CD4-positive, CD25-positive, alpha-beta regulatory T cell (primary cell): ENCODE measurements at places on chromosomes 5 and 9.
A peak's percentile ranks its signal among the peaks of the same experiment; 100 is the strongest.

- DNase-seq = peak; percentile 77
Measured at GRCh38 chr5:76337953-76338451, 65.1 kb upstream of the IQGAP2 start.

DNA sequence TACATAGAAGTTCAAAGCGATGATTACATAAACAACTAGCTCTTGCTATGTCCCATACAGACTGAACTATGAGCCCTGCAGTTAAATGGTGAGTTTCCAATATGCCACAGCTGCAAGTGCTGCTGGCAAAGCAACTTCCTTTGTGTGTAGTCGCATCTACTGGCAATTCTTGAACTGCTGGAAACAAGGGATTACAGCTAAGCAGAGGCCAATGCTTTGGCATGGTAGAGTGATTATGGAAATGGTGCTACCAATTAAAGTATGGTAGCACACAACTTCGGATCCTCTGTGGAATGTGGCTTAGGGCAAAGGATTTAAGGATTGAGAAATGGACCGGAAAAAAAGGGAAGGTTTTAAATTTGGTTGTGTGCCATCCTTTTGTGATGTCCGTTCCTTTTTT is 856.6 kb downstream of the MAT2B start:
- no peak for DNase-seq

GRCh38 chr5:6506611-6507010 is 58.0 kb downstream of the UBE2QL1 start:
- DNase-seq = no peak

DNA sequence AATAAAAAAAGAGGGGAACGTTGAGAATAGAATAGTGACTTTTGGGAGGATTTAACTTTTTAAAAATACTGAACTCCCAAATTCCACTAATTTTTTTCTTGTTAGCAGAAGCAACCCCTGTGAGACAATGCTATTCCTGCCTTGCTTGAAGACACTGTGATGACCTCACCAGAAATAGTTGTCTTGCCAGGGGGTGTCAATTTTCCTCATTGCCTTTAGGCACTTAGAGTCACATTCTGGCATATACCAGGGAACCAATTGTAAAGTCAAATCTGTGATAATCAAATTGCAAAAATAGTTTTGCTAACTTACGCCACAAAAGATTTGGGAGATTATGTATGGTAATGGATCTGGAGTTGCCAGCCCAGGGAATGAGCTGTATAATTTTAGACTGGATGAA is 42.8 kb upstream of the RPS23 start:
- no peak for DNase-seq

DNA sequence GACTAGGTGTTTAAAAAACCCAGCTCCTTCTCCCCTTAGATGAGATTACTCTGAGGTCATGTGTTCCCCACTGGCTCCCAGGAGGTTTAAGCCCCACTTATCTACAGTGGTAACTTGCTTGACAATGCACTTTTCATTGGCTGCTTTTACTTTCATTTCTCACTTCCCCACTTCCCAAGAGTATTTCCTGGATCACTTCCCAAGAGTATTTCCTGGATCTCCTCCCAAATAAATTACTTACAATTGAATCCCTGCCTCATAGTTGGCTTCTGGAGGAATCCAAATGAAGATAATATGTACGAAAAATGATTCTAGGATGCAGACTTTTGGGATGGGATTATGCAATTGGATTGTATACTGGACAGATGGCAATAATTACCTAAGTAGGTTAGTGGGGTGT is 47.1 kb upstream of the CHSY3 start:
- DNase-seq = no peak

GRCh38 chr5:74492230-74492629 is 148.3 kb downstream of the ENC1 start:
- no peak for DNase-seq

GRCh38 chr9:21154018-21154608 is 12.3 kb downstream of the IFNA21 start:
- DNase-seq = peak; percentile 47
